ENCODE measurements at places on chromosomes 1 and 21.
A peak's percentile ranks its signal among the peaks of the same experiment; 100 is the strongest.

- DNase-seq, result no peak
Observed at GRCh38 chr1:27602462-27603308, 1.3 kb downstream of the AHDC1 start.

DNA sequence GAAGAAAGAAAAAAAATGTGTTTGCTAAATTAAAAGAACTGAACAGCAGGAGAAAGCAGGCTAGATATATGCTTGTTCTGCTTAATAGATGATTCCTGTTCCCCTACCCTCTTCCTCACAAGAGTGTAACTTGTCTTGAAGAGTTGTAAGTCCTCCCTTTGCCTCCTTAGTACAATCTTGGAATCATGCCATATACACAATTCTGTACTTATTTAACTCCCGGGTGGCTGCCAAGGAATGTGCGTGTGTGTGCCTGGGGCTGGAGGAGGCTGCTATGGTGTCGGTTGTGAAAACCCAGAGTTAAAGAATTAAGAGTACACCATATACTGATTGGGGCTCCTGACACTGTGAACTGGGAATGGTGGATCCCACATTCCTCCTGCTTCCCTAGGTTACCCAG, 194.2 kb downstream of the SIPA1L2 start:
- DNase-seq, result no peak

GRCh38 chr1:112626193-112626592, 6.6 kb downstream of the CAPZA1 start:
- DNase-seq, result no peak

DNA sequence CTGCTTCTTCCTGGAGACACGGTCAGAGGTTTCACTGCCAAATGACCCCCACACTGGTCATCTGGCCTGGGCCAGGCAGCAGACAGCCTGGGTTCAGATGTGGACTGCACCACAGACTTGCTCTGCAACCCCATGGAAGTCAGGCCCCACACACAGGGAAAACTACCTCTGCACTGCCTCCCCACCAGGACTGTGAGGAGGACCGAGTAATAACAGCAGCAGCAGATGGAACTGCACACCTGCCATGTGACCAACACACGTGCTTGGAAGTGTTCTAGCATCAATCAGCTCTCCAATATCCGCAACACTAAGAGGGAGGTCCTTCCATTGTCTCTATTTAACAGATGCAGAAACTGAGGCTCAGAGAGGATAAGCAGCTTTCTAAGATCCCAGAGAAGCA, 51.4 kb downstream of the SLC9A1 start:
- DNase-seq, result no peak

- DNase-seq, result no peak
Observed at GRCh38 chr21:42858957-42859890, 20.1 kb downstream of the WDR4 start.

DNA sequence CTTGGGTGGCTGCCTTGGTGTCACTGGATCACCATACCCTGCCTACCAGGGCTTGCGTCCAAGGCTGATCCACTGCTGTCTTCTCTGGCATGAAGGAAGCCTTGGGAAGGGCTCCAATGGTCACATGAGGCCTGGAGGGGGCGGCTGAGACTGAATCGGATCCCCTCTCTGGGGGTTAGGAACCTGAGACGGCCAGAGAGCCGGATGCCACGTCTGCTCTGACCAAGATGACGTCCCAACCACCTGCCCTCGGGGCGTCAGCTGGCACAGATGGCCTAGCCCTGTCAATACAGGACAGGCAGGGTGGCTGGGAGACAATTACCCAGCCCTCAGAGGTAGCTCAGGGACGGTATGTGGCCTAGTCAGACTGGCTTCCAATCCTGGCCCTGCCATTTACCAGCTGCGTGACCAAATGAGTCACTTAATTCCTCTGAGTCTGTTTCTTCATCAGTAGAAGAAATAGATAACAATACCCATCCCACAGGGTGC, 5.4 kb downstream of the TRIM62 start:
- DNase-seq, result no peak

DNA sequence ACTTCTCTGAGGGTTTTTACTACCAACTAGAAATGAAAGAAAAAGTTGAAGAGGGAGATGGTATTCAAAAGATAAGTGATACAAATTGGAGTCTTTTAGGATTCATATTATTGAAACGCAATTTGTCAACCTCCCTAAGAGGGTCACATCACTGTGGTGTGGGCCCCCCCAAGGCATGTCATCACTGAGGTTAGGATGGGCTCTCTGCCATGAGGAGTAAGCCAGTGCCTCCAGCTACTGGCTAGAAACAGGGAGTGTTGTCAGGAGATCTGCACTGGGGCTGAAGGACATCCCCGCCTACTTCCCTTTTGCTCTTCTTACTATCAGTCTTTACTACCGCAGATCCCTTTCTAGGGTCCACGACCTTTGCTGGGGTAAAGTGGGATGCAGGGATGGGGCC, 25.9 kb downstream of the ITSN1 start:
- DNase-seq, result no peak

GRCh38 chr21:44049606-44050005, 37.5 kb downstream of the TRAPPC10 start:
- no peak for DNase-seq

GRCh38 chr1:215031392-215031791, 51.1 kb upstream of the KCNK2 start:
- DNase-seq, result no peak

GRCh38 chr1:61642475-61643232, 82.3 kb downstream of the TM2D1 start:
- DNase-seq, result peak; percentile 44

DNA sequence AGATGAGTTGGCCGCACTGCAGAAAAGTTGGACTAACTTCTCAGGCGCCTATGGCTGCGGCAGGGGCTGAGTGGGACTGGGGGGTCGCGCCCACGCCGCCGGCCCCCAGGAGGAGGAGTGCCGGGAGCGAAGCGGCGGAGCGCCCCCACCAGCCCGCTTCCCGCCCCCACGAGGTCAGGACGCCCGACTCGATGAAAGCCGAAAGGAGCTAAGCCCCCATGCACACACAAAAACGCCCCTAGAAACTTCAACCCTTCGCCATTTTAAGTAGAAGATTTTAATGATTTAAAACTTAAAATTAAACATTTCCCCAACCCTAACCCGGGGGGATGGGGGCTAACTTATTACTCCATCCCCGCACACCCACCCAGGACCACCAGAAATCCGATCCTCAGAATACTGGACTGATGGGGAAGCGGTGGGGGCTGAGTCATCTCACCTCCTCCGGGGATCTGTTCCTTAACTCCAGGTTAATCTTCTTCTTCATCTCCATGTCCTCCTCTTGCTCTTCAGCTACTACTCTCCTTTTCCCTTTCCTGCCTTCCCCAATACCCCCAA, 539 bp downstream of the ANP32E start:
- peak; percentile 39 for DNase-seq

- DNase-seq, result no peak
Observed at GRCh38 chr1:198491028-198491427, 49.5 kb downstream of the ATP6V1G3 start.

- no peak for DNase-seq
Observed at GRCh38 chr1:219666242-219666641, 53.3 kb upstream of the ZC3H11B start.

DNA sequence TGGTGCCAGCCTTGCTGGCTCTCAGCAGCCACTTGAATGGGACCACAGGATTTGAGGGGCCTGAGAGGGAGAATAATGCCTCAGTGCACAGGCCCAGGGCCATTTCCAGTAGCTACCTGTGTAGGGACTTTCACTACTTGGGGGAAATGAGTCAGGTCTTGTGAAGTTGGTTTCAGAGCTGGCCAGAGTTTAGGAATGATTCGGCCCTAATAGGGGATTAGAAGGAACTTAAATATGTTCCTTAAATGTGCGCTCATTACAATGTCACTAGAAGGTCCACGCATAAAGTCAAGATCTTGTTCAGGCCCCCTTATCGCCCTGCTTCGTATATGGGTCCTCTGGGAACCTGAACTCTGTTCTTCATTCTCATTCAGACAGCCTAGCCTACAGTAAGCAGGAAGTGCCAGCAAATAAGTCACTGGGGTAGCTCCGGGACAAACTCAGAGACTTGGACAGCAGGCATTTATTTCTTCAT, 5.6 kb upstream of the AKR1A1 start:
- peak; percentile 41 for DNase-seq

Measured in suppressor macrophage (primary cell).